MM.1S (cell line): ENCODE measurements at places on chromosomes 5 and 9.

GRCh38 chr9:76323490-76323889 lies 70.7 kb downstream of the RFK start:
- no peak for DNase-seq

DNA sequence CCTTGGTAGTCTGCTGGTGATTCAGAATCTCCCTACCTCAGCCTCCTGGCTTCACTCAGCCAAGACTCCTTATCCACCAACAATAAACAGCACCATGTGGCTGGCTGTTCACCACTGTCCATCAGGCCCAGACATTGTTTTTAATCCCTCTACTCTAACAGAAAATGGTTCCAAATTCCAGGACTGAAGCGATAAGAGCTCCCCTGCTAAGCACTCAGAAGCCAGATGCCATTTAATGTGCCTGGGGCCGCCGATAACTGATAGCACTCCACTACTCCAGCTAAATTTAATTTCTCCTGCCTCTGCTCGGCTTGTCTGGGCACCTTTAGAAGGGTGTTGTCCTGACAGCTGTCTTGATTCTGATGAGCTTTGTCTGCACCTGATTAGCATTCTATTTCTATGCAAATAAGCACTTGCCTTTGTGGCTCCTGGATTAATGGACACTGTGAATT lies 47.1 kb downstream of the ZNF622 start:
- DNase-seq = no peak

GRCh38 chr5:8805653-8806052 lies 740.2 kb downstream of the SEMA5A start:
- DNase-seq = no peak

DNA sequence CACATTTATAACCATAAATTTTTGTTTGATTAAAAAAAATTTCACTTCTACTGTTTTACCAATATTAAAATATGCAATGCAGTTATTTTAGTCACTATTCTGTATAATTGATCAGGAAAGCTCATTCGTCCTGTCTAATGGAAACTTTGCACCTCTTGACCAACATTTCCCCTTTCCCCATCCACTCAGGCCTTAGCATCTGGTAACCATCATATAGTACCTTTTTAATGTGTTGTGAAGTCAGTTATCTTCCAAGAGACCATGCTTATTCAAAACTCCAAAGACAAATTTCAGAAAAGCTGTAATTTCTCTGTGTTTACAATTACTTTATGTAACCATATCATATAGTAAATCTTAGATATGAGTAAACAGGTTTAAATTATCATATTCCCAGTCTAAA lies 145.9 kb downstream of the CTNND2 start:
- no peak for DNase-seq

DNA sequence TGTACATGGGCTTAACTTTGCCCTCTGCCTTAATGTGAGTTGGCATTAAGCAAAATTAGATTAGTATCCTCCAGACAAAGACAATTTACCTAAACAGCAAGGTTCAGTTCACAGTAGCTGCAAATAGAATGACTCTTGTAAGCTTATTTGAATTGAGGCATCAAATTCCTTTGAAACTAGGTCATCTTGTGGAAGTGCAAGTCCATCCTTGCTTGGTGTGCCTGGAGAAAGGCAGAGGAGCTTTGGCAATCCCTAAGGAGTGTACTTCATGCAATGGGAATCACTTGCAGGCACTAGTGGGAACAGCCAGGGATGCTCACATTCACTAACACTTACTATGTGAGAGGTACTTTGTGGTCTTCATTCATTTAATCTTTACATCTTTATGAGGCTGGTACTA lies 118.3 kb downstream of the DRD1 start:
- DNase-seq = no peak

GRCh38 chr5:16140417-16140816 lies 39.2 kb downstream of the MARCHF11 start:
- DNase-seq = no peak

DNA sequence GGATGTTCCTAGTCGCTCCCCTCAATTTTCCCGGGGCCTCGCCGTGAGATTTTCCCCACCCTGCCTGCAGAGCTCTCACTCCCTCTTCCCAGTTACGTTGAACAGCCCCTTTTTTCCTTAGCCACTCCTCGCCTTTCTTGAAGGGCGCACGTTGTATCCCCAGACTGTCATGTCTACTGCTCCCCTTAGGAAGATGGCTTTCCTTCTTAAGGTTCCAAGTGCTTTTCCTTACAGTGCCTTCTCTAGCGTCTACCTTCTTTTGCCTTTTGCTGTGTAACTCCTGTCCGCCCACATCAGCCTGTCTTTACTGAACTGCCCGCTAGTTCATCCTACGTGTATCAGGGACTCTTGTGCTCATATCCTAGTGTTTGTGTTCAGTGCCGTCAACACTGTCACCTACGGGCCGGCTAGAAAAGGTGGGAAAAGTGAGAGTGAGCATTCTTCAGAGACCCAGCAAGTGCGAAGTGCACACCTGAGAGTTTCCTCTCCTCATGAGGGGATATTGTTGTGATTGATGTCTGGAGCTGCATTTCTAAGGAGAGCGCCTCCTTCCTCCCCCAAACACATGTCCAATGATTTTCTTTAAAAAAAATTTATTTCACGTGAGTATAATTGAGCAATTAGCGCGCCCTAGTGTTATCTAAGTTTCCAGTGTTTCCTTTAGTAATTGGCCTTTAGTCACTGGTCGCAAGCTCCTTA lies 764 bp downstream of the CAMLG start:
- peak; percentile 56 for DNase-seq

DNA sequence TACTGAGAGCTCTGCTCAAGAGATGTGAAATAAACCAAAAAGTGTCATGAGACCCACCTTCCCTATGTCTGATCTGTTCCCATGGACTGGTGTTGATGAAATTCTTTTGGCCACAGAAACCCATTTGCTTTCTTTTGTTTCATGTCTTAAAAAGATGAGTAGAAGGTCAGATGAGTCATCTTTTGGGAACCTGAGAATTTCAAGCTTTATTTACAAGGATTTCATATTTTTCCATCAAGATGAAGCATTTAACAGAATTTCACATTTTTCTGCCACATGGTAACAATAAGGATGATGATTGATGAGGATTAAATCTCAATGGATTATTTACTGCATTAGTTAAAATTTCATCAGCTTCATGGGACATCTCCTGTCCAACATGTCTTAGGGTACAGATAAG lies 337.8 kb downstream of the DEPDC1B start:
- DNase-seq = no peak

GRCh38 chr9:70411930-70412831 lies 2.3 kb downstream of the KLF9 start:
- peak; percentile 33 for DNase-seq
